ENCODE measurements at places on chromosomes 7 and 10.

- DNase-seq, result no peak
Measured at GRCh38 chr7:47804767-47805545, 143.3 kb downstream of the PKD1L1 start.

DNA sequence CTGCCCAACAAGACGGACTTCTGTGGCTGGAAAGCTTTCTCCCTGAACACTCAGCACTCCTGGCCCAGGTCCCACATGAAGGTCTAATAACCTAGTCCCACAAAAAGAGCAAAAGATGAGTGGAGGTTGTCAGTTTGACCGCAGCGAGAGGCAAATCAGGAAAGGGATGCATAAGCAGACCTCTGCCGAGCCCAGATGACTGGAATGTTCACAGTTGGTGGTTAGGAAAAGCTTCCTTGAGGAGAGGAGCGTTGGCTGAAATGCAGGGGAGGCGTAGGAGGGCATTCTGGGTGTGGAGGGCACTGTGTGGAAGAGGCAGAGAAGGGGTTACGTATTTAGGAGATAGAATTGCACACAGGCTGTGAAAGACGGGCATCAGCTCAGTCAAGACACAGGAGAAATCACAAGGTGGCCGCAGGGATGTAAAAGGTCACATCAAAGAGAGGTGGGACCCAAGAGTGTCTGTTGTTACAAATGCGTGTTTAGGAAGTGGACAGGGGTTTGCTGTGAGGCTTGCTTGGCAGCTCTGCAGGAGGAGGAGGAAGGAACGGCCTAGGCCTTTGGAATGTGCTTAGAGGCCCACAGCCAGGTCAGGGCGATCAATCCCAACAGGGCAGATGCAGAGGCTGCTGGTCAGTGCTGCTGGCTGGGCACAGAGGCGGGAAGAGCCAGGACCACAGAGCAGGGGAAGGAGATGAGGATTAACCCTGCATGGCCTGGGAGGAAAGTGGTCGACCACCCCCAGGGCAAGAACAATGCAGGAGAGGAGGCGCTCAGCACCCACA lies 133.5 kb downstream of the VIPR2 start:
- DNase-seq, result no peak

DNA sequence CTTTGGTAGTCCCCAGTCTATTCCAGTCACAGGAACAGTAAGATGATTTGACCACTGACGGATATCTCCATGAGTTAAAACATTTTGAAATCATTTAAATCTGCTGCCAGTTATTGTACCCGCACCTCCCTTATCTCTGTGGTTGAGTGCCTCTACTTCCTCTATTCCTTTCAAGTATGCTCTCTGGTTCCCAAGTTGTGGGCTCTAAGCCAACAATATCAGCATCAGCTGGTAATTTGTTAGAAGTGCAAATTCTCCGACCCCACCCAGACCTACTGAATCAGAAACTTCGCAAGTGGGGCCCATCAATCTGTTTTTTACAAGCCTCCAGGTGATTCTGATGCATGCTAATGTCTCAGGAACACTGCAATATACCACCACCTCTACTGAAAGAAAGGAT lies 235.5 kb downstream of the CCSER2 start:
- no peak for DNase-seq

GRCh38 chr10:78403781-78404180 lies 370.1 kb downstream of the RPS24 start:
- DNase-seq, result no peak

DNA sequence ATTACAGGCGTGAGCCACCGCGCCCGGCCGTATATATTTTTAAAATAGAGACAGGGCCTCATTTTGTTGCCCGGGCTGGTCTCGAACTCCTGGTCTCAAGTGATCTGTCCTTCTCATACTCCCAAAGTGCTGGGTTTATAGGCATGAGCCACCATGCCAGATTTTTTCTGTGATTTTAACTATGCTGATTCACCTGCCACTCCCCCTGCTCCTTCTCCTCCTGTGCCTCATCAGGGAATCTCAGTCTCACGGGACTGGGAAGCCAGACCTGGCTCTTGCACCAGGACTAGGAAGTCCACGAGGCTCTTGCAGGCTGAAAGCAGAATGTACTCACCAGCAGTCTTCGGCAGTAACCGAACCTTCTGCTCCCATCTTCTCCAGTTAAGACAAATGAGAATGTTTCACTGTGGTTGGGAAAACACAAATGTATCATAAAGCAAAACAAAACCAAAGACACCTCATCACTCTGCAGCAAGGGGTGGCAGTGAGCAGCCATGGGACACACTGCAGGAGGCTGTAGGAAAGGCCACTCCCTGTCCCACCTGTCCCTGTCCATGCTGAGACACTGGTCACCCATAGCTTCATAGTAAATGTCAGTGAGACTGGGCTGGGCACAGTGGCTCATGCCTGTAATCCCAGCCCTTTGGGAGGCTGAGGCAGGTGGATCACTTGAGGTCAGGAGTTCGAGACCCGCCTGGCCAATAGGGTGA lies 78.7 kb upstream of the MKRN1 start:
- no peak for DNase-seq

DNA sequence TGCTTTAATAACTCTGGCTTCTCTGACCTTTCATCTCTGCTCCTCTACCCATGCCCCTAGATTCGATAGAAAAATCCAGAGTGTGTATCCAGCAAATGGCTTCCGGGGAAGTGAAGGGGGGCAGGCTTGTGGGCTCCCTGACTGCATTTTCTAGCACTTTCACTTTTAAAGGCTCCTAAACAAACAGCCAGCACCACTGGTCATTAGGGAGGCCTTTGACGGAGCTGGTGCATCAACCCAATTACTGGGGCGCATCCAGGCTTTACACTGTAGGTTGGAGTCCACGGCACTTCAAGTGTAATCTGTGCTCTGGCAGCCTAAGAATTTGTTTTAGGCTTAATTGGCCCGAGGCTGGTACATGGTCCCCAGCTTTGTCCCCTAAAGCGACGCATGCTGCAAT lies 291.9 kb downstream of the GFRA1 start:
- DNase-seq, result no peak

GRCh38 chr10:56357018-56357417 lies 4.0 kb downstream of the ZWINT start:
- DNase-seq, result no peak

DNA sequence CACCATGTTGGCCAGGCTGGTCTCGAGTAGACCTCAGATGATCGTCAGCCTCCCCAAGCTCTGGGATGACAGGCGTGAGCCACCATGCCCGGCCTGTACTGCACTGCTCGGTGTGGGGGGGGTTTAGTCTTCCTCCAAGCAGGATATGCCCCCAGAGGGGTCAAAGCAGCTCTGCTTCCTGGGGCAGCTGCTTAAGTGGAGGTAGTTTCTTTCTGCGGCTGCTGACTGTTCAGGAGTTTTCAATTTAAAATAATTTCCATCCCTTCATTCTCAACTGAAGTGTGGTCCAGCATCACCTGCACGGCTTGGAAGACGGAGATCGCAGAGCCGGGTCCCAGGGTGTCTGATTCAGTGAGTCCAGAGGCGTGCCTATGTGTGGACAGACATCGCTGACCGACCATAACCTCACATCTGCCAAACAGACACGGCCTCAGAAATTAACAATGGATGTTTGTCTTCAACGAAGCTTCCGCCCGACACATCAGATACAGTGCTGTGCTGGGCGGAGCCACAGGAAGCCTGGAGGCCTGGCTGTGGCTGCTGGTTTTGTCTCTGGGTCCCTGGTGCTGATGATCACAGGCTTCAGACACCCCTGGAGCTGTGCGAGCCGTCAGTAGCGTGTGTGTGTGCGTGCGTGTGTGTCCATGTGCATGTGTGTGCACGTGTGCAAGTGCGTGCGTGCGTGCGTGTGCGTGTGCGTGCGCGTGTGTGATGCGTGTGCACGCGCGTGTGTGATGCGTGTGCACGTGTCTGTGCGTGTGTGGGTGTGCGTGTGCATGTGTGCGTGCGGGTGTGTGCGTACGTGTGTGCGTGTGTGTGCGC lies 226.5 kb upstream of the PITRM1 start:
- no peak for DNase-seq

GRCh38 chr7:158443688-158444483 lies 143.7 kb downstream of the PTPRN2 start:
- no peak for DNase-seq

- DNase-seq, result no peak
Measured at GRCh38 chr7:107933386-107934013, 42.5 kb downstream of the DLD start.

DNA sequence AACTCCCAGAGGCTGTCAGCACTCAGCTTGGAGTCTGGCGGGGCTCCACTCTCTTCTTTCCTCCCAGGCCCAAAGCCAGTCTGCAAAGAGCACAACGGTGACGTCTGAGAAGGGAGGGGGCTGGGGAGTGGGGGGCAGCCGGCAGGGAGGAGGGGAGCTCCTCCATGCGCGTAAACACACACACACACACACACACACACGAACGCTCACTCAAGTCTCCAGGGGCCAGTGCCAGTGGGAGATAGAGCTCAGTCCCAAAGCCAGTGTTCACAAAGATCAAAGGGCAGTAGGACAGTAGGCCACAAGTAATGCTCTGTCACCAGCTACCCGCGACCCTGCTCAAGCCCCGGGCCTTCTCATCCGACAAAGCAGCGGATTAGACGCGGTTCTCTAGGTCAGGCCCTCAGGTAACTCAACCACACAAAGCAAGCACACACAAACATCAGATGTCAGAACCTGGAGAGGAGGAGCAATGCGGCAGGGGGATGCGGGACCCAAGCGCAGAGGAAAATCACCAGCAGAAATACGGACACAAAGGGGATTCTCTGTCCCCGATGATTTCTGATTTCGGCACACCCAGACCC lies 19.9 kb downstream of the TCAF1 start:
- DNase-seq, result no peak

GRCh38 chr10:123755061-123755460 lies 88.9 kb downstream of the GPR26 start:
- no peak for DNase-seq

- DNase-seq, result no peak
Measured at GRCh38 chr10:83852146-83852545, 287.2 kb upstream of the GHITM start.

DNA sequence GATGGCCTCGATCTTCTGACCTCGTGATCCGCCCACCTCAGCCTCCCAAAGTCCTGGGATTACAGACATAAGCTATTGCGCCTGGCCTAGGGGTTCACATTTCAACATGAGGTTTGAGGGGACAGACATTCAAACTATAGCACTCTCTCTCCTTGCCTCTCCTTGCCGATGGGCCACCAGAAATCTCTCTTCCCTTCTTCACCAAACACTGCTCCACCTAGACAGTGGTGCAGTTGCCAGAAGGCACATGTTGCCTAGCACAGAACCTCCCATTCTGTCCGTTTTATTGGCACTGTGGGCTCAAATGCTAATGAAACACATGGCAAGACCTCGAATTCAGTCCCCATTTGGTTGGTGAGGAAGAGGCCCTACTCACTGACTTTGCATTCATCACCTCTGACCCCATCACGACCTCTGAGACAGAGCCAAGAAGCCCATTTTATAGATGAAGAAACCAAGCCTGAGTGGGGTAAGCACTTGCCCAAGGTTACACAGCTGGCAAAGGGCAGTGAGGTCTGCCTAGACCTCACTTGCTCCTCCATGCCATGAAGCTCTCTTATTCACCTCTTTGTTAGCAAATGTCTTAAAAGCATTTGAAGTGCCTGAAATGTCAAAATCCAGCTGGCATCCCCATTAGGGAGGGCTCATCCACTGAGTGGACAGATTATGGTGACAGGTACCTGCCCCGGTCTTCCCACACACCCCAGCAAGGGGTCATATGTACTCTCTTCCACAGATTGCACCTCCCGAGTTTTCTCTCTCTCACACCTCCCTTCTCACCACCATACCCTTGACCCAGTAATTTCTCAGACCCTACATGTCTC lies 34.0 kb downstream of the GPRIN2 start:
- no peak for DNase-seq

DNA sequence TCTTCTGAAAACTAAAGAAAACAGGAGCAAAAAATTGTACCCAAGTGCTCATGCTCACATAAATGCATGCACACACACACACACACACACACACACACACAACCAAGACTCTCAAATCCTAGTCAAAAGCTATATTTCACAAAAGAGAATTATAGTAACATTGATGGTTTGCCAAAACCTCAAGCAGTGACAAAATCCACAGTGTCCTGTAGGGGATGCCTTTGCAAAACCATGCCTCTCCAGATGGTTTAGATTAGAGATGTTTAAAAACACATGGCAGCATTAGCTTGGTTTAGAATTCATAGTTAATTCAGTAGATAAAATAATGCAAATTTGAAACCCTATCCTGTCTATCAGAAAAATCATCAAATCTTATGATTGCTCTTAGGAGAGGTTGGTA lies 232.2 kb downstream of the DYNC1I1 start:
- DNase-seq, result no peak

- no peak for DNase-seq
Measured at GRCh38 chr10:23099816-23100215, 4.4 kb downstream of the MSRB2 start.

DNA sequence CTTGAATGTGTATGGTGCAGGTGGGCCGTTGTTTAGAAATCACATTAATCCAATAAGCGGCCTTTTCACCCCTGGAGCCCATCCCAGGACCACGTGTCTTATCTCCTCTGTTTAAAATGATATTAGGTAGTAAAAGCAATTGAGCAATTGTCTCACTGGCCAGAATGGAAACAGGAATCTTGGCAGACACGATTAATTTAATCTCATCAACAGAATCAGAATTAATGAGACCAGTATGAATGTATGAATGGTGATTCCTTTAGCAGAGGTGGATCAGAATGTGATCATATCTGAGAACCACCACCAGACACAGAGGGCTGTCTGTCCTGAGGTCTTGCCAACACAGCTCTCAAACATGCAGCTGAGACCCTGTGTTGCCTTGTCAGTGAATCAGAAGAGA lies 1591.4 kb downstream of the REEP3 start:
- no peak for DNase-seq

DNA sequence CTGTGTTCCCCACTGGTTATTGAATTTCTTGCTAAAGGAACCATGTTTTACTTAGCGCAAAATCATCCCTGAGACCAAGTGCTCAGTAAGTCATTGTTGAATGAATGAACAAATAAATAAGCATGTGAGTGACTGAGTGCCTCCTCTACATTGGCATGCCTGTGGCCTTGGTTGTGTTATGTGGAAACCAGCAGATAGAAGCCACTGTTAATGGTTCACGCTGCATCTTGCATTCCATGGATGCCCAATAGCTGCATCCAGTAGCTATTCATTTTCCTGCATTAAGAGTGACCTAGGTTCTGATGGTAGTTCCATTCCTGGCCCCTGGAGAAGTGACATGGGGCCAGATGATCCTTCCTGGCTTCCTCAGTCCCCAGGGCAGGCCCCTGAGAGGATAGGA lies 113.3 kb upstream of the BMPER start:
- no peak for DNase-seq
